ENCODE measurements at places on chromosomes 1 and 21.

DNA sequence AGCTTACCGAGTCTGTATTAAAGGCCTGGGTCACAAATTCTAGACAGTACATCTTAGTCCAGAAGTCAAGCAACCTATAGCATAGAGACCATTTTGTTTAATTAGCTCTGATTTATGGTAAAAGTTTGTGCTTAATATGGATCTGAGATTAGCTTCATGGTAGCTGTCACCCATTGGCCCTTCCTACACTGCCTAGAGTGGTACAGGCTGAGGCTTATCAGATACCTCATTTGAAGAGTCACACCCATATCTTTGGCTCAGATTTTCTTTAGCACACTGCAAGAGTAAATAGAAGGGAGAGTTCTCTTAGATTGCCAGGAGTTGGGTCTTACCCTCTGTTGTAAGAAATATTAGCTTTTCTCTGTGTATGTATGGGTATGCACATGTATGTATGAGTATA is 3.6 kb downstream of the AK4 start:
- no peak for DNase-seq

- no peak for DNase-seq
These were observed 213.8 kb upstream of the TMEM51 start for GRCh38 chr1:14939527-14940284.

DNA sequence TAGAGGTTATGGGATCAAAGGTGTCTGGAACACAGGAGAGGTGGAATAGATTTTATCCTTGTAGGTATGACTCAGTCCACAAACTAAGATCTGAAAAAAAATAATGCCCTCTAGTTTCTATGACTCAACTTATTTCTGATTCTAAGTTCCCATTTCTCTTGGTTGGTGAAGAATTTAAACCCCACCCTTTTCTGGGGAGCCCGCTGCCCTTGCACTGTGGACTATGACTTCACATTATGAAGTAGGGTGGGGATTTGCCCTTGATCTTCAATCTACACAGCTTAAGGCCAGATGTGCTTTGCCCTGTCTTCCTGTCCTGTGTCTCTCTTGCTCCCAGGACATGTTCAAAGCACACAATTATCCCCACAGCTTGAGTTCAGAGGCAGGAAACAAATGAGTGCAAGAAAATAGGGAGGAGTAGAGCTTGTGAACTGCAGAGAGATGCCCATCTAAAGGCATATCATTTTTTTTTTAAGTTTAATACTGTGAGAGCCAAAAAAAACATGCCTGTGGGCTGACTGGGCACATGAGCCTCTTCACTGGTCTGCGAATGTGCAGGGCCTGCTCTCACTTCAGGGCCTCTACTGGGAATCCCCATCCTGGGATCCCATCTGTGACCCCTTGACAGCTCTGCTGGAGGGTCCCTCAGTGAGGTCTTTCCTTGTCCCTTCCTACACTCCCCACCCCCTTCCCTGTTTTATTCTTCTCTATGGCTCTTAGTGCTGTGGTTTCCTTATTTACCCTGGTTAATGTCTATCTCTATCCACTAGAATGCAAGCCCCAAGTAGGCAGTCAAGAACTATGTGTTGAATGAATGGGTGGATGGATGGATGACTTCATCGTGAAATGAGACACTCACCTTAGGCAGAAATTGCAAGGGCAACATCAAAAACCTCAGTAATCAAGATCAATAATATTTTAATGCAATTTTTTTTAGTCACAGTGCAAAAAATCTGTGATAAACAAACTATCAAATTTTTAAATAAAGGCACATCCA is 61.5 kb downstream of the CD58 start:
- peak; percentile 93 for DNase-seq

DNA sequence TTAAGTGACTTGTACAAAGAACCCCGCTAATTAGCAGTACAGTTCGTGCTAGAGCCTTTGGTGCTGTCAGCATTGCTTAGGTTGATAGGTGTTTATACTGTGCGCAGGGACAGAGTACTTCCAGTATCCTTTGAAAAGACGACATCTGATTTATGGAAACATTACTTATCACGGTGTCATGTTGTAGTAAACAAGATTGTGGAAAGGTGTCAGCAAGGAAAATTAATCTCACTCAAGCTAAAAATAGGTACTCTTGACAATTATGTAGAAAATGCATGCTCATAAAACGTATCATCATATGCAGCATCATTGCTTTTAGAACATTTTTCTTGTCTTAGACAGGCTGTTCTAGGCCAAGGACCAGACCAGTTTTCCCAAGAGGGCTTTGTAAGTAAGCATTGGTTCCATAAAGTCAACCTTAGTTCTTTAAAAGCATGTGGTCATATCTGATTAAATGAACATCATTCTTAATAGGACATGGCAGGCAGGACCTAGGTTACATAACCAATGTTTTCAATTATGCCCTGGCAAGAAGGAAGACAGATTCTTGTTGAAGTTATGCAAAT is 33.0 kb downstream of the SH3BGR start:
- no peak for DNase-seq

GRCh38 chr21:34129039-34129891 is 55.9 kb downstream of the MRPS6 start:
- no peak for DNase-seq

DNA sequence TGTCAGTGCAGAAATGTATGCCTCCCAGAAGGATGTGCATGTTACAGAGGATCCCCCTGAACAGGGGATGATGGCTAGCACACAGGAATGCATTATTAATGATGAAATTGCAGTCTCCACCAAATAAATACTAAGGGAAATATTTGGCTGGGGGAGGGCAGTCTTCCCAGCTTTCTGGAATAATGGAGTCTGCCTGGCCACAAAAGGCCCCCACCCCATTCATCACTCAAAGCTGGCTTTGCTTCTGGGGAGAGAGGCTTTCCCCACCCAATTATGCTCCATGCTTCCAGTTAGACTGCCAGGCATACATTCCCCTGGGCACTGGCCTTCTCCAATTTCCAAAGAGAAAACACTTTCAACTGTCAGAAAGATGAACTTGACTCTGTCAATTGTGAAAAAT is 302.7 kb downstream of the SIPA1L2 start:
- DNase-seq, result no peak

- peak; percentile 62 for DNase-seq
These were observed 23.2 kb downstream of the CD1D start for GRCh38 chr1:158203693-158204457.

DNA sequence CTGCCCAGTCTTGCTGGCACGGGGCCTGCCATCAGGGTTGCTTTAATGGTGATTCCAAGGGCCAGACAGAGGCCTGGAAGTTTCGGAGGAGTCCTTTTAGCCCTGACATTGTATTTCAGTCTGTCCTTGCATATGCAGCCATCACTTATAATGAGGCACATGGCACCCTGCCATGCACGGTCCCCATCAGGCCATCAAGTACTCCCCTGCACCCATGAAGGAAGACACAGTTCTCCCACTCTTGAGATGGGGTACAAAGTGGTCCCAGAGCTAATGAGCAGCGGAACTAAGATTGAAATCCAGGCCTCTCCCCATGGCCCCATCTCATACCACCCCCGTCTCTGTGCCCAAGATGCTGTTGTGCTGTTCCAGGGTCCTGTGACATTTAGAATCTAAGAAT is 596.6 kb downstream of the PTPRU start:
- DNase-seq, result no peak

- no peak for DNase-seq
These were observed 23.0 kb downstream of the RGS2 start for GRCh38 chr1:192831706-192832355.

DNA sequence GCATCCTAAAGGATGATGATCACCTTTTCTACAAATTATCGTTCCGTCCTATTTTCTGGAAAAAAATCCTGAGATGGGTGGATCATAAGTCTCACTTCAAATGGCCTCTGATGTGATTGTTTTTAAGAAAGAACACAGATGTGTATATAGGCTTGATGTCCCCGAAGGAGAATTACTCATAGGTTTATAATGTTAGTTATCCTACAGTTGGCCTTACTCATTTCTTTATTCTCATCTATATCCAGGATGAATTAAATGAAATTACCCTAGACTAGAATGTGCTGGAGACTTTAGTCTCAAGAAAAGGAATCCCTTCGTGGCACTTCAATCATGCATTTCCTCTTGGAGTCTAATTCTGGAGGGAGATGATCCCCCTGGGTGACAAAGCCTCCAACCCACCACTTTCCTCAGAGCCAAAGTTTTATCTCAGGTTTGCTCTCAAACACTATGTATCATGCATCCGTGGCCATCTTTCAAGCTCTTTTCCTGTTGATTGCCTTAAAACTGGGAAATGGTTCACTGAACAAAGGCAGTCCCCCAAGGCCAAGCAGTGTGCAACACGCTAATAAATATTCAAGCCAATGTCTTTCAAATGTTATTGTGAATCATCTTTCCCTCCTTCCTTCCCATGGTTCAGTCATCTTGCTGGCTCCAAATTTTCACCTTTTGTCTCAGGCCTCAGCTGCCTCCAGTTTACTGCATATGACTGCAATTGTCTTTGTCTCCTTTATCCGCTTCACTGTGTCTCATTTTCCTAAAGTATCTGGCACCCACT is 32.5 kb upstream of the SMYD2 start:
- no peak for DNase-seq

DNA sequence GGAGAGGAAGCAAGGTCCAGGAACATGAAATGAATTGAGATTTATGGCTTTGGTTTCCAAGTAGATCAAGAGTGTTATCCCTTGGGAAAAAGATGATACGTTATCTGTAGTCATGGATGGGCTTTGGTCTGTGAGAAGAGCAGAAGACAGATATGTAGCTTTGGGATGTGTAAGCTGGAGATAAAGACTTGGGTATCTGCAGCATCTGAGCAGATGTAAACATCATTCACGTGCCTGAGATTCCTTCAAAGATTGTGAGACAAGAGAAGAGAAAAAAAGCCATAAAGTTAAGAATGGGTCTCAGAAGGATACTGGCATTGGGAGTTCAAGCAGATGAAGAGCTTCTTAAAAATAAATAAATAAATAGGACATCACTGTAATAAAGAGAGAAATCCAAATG is 217.8 kb downstream of the PTPRC start:
- DNase-seq, result no peak

DNA sequence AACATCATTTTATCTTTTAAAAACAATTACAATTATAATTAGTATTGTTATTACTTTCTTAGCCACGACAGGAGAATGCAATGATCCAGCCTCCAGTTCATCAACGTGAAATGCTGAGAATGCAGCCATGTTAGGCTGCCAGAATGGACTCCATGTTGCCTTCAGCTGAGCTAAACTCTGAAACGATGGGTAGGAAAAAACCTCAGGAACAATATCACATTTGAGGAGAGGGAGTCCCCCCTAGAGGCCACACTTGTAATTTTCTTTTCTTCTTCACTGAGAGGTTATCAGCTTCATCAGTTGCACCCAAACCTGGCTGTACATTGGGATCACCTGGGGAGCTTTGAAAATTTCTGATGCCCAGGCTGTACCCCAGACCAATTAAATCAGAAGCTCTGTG is 34.6 kb upstream of the DNAH14 start:
- DNase-seq, result no peak

- DNase-seq, result no peak
These were observed 194.2 kb upstream of the LRRC7 start for GRCh38 chr1:69373520-69373919.

DNA sequence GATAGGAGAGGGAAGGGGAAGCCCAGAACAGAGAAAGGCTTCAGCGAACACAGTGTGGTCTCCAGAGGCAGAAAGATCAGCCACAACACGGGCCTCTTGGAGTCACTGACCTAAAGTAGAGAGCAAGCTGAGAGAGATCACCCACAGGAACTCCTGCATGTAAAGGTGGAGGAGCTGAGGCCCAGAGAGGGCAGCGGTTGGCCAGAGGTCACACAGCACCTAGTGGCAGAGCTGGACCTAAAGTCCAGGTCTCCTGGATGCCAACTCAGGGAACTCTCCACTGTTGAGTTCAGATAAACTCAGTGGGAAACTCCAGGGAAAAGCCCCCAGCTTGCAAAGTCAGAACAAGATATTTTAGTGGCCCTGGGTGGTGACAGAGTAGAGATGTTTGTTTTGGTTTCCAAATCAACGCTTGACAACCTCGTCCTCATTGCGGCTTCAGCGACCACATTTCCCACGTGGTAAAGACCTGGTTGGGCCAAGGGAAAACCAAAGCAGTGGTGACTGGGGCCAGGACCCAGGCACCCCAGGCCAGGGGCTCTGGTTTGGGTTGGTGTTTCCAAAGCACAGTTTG is 4.6 kb downstream of the IFFO2 start:
- DNase-seq, result no peak

DNA sequence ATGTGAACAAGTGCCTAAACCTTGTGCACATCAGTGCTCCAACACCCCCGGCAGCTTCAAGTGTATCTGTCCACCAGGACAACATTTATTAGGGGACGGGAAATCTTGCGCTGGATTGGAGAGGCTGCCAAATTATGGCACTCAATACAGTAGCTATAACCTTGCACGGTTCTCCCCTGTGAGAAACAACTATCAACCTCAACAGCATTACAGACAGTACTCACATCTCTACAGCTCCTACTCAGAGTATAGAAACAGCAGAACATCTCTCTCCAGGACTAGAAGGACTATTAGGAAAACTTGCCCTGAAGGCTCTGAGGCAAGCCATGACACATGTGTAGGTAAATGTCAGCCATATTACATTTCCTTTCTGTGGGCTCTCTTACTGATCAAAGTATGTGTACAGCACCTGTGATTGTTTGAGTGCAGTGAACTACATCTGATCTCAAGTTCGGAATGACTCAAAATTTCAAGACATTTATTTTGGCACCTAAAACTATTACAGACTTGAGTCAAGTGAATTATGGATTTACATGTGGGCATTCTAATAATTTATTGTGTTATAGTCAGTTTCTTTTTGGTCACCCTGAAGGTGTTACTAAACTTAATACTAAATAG is 196.5 kb downstream of the TPR start:
- no peak for DNase-seq

DNA sequence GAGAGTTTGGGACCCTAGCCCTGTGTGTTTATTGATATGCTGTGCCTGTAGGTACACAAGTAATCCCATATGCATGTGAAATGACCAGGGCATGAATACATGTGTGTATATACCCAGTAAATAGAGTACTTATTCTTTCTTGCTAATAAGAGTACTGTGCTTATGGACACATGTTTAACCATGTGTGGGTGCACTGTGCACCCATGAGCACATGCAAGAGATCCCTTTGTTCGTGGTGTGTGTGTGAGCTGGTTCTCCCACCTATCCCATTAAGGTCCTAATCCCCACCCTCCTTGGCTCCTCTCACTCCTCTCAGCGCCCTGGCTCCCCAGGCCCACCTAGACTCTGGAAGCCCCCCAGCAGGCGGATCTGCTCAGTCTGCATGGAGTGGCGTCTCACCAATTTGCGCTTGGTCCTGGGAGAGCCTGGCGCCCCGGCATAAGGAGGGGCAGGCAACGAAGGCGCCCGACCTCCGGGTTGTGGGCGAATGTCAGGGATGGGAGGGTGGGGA is 2.2 kb upstream of the LIX1L start:
- DNase-seq, result no peak

- no peak for DNase-seq
These were observed 862 bp upstream of the SGIP1 start for GRCh38 chr1:66532798-66533783.

All from LoVo (cell line).